HCT116 (cell line): ENCODE measurements at places on chromosomes 3 and 15.

DNA sequence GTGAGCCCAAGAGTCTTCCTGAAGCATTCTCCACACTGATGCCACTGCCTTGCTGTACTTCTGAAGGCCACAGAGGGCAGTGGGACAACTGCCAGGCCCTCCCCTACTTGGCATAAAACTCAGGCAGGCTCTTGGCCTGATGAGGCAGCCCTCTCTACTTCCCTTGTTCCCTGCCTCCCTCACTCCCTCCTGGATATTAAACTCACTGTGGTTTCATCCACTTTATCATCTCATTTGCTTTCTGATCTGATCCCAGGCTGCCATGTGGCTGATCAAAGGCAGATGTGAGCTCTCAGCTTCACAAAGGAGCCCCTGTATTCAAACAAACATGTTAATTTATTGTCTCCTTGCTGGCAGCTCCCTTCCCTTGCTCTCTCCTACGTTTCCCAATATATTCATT is 533.5 kb downstream of the IGSF11 start:
- peak; percentile 21 for DNase-seq

DNA sequence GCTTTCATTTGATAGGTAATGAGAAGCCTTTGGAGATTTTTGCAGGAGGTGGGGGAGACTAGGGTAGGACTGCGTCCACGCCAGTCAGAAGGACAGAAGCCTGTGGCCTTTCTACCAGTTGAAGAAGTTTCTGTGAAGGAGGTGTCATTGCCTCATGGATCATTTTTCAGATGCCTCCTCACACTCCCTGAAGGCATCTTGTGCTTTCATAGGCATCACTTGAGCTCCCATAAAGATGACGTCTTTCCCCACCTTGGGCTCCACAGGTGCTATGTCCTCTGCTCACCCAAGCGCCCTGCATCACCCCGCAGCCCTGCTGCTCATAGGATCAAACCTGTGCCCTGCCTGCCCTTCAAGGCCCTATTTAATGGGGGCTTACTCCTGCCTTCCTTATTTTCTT is 7.5 kb upstream of the ITGA11 start:
- DNase-seq, result no peak

- DNase-seq, result no peak
These were observed 127.6 kb downstream of the FBLN2 start for GRCh38 chr3:13676356-13677017.

- DNase-seq, result no peak
These were observed 850.3 kb upstream of the CADM2 start for GRCh38 chr3:84108442-84108971.

- no peak for DNase-seq
These were observed 65.6 kb downstream of the SLC6A6 start for GRCh38 chr3:14467814-14468620.

DNA sequence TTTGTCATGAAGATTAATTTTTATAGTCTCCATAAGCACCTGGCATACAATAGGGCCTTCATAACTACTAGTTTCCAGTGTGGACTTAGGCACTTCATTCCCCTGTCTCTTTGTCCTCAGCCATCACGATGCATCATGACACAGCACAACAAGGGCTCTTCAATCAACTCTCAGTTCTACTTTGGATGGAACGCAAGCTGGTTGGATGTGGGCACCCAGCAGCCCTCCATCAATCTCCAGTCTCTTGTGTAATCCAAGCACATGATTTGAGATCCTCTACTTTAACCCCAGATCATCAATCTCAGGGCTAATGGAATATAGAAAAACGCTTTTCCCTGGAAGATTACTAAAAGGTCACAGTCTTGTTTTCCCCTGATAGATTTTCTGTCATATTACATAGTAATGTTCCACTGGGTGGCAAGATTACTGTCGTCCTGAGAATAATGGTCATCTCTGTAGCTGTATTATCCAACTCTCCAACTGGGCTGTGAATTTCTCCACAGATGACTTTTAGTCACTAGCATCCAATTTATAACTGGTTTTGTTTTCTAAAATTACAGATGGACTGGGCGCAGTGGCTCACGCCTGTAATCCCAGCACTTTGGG is 22.9 kb upstream of the CHRNA7 start:
- DNase-seq, result no peak

DNA sequence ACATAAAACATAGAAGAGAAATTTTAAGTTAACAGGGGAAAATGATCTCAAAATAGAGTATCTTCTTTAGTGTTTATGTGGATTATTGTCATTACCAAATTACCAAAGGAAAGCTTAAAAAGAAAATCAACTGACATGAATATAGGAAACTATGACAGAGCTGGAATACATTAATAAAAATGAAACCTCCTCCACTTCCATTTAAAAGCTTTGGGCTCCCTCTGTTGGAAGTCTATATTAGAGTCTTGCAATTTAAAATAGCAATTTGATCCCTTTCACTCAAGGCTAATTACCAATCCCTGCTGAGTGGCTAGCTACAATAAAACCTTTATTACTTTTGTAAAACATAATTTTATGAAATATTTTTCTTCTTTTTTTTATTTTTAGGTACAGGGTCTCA is 61.4 kb upstream of the IMPG2 start:
- peak; percentile 6 for DNase-seq

- DNase-seq, result no peak
These were observed 46.0 kb upstream of the ALDH1L1 start for GRCh38 chr3:126226374-126226773.

DNA sequence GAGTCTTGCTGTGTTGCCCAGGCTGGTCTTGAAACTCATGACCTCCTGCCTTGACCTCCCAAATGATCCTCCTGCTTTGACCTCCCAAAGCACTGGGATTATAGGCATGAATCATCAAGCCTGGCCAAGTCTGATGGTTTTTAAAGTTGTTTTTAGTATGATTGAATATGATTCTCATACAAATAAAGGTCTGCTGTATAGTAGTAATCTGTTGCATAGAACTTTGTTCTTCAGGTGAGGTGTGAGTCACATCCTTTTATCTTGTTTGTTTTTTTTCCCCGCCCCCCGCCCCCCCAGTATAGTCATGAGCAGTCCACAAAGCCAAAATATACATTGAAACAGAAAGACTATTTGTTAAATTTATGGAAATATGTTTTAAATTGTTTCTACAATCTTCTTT is 39.0 kb downstream of the UBE2E2 start:
- no peak for DNase-seq

DNA sequence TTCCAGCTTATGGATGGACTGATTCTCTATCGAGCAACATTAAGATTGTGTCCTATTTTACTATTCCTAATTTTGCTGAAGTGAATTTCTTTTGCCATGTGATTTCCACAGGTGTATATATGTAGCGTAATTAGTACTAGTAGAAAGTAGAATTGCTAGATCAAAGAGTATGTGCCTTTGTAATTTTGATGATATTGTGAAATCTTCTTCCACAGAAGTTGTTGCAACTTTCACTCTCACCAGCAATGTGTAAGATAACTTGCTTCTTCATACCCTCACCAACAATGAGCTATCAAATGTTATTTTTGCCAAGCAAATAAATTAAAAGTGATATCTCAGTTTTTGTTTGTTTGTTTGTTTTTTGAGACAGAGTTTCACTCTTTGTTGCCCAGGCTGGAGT is 5.4 kb downstream of the PGBD4 start:
- no peak for DNase-seq

DNA sequence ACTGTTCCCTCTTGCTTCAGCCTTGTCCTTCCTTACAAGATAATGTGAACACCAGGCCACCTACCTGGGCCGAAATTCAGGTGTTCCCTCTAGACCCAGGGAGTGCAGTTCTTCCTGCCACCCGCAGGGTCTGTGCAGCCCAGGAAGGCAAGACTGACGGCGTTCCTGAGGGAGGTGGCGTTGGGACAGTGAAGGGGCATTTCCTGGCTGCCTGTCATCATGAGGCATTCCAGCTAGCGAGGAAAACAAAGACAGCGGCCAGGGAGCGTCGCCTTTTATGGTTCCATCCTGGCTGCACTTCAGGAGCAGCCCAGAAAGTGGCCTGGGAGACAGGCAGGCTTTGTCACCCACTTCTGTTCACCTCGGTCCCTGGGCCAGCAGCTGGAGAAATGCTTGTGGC is 84.8 kb upstream of the WNT5A start:
- no peak for DNase-seq

- DNase-seq, result no peak
These were observed 296.6 kb downstream of the PLOD2 start for GRCh38 chr3:145864336-145864735.
